Fibroblast of mammary gland (primary cell): ENCODE measurements at places on chromosomes 5 and 9.

- peak; percentile 26 for DNase-seq
These were observed 69.1 kb downstream of the ZNF366 start for GRCh38 chr5:72438141-72438540.

- no peak for DNase-seq
These were observed 20.8 kb downstream of the PRRT1B start for GRCh38 chr9:131566158-131566557.

GRCh38 chr5:110161162-110161561, 471.4 kb downstream of the MAN2A1 start:
- peak; percentile 11 for DNase-seq

DNA sequence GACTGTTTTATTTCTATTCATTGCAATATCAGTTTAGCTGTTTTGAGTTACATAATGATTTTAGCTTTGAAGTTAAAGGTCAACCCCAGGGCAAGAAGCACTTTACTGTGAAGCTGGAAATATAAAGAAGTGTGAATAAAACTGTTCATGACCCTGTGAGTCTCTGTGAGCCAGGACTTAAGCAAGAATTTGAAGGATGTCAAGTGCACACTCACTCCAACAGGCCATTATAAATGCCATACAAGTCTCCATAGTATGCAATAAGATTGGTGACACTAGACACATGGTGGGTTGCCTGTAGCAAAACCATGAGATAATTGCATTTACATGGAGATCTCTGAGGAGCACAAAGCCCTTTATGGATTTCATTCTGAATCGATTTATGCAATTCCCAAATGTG, 318.7 kb upstream of the ITGA1 start:
- no peak for DNase-seq

DNA sequence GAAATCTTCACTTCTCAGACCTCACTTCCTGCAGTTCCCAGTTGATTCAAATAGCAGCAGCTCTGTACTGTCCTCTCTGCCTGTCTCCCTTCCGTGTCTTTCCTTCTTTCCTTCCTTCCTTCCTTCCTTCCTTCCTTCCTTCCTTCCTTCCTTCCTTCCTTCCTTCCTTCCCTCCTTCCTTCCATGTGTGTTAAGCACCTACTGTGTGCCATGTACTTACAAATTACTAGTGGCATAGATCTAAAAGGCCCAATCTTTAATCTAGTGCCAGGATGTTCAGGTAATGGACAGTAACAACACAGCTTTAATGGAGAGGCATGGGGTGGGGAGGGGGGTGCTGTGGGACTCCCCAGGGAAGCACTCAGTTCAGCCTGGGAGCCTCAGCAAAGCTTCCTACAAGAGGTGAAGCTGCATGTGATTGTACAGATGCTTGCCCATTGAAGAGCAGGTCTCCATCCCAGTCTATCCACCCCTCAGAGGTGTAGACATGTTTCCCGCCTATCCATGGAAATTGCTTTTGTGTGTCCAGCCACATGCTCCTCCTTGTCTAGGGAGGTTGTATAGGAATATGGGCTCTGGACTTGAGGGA, 106.0 kb downstream of the RGS3 start:
- DNase-seq: no peak

- DNase-seq: peak; percentile 64
These were observed 66.9 kb downstream of the DCP2 start for GRCh38 chr5:113043491-113043931.

- no peak for DNase-seq
These were observed 70.9 kb downstream of the LMNB1 start for GRCh38 chr5:126847826-126848251.

DNA sequence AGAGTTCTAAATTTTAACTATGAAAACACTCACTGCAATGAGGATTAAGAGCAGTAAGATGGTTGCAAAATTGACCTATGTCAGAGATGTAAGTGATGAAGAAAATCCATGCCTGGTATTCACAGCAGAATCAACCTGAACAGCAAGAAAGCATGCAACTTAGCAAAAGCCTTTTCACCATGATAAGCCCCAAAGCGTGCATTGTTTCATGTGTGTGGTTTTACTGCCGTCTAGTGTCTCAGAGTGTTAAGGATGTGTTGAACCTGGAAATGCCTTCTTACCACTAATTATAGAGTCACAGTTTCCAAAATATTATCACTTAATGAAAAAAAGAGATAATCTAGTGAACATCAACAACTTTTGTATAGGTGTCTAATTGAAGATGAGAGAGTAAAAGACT, 415.2 kb upstream of the TRPC7 start:
- no peak for DNase-seq

DNA sequence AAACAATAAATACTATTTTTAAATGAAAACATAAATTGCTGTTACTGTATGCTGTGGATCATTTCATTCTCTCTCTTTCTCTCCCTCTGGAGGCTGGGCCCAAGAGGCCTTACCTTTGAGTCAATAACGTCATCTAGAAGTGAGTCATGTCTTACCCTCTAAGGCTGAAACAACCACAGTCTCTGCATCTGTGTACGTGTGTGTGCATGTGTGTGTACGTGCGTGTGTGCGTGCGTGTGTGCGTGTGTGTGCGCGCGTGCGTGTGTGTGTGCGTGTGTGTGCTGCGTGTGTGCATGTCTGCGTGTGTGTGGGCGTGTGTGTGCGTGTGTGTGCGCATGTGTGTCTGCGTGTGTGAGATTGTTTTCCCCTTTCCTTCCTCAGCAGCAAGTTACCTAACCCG, 13.6 kb upstream of the IL17B start:
- DNase-seq: peak; percentile 92

- DNase-seq: peak; percentile 49
These were observed 10.4 kb downstream of the PTCH1 start for GRCh38 chr9:95506428-95506677.

GRCh38 chr9:89274838-89275237, 36.2 kb upstream of the CKS2 start:
- peak; percentile 99 for DNase-seq

DNA sequence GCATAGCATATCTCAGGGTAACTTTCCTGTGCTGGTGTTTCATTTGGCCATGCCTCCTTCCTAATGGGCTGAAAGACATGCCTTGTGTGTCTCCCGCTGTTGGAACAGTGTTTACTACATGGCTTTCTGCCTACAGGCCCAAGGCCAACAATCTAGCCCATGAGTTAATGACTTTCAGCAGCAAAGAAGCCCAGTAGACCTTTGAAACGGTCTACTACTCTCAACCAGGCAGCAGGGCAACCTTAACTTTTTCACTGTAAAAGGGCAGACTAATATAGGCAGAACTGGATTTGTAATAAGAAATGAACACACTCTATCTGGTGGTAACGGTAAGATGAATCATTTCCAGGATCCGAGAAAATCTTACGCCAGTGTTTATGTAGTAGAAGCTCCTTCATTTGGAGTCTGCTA, 21.0 kb downstream of the C5orf15 start:
- DNase-seq: no peak

- no peak for DNase-seq
These were observed 811 bp upstream of the ARRDC3 start for GRCh38 chr5:91383956-91384300.

DNA sequence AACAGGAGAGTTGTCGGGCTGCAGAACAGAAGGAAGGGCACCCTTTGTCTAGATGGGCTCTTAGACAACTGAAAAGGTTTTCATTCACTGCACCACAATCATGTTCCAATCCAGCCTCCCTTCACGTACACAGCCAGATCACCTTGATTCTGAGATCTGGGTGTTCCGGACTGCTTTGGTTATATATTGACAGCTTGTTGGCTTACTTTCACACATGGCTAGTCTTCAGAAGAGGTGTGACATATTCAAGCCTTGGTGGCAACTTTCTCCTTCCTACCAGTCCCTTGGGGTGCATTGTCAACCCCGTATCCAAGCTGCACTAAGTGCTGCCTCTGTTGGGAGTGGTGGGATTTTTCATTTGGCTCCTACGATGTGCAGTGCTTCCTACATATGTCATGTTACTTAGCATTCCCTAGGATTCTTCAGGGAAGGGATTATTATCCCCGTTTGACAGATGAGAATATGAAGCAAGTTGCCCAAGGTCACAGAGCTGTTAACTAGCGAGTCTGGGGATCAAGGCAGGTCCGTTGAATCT, 100.6 kb downstream of the LIFR start:
- DNase-seq: no peak

DNA sequence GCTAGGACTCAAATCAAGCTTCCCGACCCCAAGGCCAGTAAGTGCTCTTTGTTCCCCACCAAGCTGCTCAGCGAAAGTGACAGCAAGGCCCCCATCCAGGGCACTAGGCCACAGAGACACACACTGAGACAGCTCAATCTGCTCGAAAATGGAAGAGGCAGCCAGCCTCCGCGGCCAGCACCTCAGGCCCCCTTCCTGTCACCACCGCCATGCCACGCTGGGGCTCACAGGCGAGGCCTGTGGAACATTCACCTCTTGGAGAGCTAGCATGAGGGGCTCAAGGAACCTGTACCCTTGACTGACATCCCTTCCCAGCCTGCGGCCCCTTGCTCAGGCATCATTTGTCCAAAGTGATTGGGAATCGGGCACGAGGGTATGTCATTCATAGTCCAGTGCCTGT, 71.4 kb downstream of the PAX5 start:
- no peak for DNase-seq

- peak; percentile 31 for DNase-seq
These were observed 341.1 kb downstream of the ZSWIM6 start for GRCh38 chr5:61673007-61673735.

DNA sequence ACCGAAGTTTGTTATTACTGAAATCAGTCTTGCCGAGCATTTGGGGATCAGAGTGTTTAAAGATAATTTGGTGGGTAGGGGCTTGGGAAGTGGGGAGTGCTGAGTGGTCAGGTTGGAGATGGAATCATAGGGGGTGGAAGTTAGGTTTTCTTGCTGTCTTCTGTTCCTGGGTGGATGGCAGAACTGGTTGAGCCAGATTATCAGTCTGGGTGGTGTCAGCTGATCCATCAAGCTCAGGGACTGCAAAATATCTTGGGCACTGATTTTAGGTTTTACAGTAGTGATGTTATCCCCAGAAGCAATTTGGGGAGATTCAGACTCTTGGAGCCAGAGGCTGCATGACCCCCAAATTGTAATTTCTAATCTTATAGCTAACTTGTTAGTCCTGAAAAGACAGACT, 5.4 kb upstream of the ANKRD31 start:
- DNase-seq: no peak

GRCh38 chr9:4138180-4138579, 161.7 kb downstream of the GLIS3 start:
- DNase-seq: no peak

DNA sequence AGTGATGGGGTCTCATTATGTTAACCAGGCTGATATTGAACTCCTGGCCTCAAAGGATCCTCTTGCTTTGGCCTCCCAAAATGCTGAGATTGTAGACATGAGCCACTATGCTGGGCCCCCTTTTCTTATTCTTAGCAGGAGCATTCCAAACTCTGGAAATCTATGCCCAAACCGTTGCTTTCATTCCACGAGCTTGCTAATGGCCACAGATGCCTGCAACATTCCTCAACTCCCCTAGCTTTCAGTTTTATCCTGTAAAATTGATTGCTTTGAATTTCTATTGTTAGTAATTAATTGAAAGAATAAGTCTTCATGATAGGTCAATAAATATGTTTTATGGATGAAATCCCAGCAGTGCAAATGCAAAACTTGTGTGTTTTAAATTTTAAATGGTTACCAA, 564.8 kb upstream of the WWC1 start:
- no peak for DNase-seq

GRCh38 chr5:167242701-167243100, 1048.7 kb upstream of the WWC1 start:
- DNase-seq: no peak

DNA sequence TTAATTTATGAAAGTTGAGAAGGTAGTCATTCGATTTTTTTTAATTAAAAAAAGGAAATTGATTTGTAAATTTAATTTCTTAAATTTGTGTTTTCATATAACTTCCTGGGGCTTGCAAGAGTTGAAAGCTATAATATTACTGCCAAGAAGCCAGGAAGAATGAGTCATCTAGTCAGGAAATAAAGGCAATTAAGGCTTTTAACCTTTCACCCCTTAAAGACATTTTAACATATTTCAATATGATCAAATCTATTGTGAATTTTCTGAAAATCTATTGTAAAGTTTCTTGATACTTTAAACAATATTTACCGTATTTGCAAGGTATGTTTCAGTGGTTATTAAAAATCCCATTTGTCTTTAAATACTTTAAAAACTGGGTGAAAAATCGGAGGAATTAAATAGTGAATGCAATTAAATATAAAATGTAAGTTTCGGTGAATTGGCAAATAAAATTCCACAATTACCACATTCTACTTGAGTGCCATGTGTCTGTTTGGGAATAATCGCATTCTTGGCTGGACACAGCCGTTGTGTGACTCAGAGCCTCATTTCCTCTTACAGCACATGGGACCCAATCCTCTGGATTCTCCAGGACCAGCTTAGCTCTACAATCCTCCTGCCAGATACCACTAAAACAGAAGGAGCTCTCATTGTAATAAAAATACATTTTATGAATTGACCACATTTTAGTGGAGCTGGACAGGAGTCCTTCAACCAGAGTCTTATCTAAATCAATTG, 310.7 kb downstream of the HCN1 start:
- DNase-seq: peak; percentile 80

DNA sequence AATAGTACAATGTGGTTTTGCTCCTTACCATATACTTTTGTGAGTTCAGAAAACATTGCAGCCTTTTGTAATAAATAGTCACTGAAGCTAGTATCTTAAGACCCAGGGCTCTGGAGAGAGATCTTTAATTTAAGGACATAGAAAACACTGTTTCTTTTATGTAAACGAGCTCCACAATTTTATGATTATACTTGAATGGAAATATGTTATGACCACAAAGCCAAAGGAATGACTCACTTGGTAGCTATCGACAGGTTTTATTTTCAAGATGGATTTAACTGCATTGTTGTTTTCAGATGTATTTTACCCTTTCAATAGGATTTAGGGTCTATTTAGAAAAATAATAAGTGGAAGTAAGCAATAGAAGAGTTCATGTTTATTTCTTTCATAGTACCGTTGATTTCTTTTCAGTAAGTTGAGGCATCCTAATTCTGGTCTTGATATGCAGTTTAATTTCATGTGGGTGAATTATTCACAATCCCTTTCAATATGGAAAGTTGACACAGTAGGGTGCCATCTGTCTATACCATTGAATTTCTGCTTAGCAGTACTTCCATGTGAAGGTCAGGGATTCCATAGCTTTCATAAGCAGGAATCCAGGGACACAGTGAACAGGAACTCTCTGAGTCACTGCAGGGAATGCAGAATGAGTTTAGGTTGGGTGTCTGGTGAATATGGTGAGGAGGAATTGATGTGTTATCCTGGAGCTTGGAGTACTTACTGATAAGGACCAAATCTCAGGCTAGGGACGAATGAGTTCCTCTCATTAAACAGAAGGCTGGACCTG, 157.6 kb downstream of the CD180 start:
- peak; percentile 76 for DNase-seq
